ENCODE measurements at places on chromosomes 3 and 15.

DNA sequence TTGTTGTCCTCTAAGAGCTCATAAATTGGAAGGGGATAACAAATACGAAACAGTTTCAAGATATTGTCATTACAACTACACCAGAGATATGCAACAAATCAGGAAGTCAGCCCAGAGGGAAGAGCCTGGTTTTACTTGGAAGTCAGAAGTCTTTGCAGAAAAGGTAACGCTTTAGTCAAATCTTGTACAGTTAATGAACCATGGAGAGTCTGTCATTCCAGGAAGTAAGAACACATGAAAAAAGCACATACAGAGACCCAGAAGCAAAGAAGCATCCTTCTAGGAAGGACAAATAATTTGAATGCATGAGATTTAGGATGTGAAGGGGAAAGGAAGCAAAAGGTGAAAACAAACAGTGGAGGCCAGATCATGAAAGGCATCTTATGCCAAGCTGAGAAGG lies 19.6 kb downstream of the DYNC1LI1 start:
- no peak for DNase-seq

GRCh38 chr3:128320551-128321340 lies 145.9 kb downstream of the DNAJB8 start:
- no peak for DNase-seq

- DNase-seq: no peak
Measured at GRCh38 chr3:156300929-156301840, 180.8 kb downstream of the KCNAB1 start.

- no peak for DNase-seq
Measured at GRCh38 chr3:117837391-117837790, 1127.8 kb downstream of the TUSC7 start.

DNA sequence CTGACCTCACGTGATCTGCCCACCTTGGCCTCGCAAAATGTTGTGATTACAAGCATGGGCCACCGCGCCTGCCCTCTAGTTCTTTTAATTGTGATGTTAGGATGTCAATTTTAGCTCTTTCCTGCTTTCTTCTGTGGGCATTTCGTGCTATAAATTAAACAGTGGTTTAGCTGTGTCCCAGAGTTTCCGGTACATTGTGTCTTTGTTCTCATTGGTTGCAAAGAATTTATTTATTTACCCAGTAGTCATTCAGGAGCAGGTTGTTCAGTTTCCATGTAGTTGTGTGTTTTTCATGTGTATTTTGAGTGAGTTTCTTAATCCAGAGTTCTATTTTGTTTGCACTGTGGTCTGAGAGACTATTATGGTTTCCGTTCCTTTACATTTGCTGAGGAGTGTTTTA lies 30.1 kb downstream of the MYRIP start:
- DNase-seq: no peak

DNA sequence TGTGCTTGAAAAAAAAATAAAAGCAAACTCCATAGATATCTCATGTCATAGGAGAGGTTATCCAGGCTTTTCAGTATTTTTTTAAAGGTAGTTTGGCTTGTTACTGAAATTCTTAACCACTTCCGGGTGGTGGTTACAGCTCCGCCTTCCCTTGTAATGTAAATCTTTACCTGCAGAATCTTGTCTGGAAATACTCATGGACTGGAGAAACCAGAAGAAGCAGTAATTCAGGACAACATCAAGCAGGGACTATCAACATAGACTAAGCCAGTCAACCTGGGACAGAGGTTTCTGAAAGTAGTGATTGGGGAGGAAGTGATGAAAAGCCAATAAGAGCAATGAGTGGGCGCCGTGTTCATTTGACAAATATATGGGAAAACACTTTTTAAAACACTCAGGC lies 78.9 kb upstream of the SKOR1 start:
- no peak for DNase-seq

GRCh38 chr15:74954515-74954914 lies 2.1 kb downstream of the RPP25 start:
- no peak for DNase-seq

GRCh38 chr3:71652781-71653413 lies 69.4 kb upstream of the FOXP1 start:
- no peak for DNase-seq

- DNase-seq: no peak
Measured at GRCh38 chr15:79311901-79312553, 1.1 kb downstream of the TMED3 start.

All from brain pericyte (primary cell).